ENCODE measurements at places on chromosomes 3 and 15.
A peak's percentile ranks its signal among the peaks of the same experiment; 100 is the strongest.

GRCh38 chr15:90340345-90340744 is 11.7 kb upstream of the ZNF774 start:
- no peak for DNase-seq

DNA sequence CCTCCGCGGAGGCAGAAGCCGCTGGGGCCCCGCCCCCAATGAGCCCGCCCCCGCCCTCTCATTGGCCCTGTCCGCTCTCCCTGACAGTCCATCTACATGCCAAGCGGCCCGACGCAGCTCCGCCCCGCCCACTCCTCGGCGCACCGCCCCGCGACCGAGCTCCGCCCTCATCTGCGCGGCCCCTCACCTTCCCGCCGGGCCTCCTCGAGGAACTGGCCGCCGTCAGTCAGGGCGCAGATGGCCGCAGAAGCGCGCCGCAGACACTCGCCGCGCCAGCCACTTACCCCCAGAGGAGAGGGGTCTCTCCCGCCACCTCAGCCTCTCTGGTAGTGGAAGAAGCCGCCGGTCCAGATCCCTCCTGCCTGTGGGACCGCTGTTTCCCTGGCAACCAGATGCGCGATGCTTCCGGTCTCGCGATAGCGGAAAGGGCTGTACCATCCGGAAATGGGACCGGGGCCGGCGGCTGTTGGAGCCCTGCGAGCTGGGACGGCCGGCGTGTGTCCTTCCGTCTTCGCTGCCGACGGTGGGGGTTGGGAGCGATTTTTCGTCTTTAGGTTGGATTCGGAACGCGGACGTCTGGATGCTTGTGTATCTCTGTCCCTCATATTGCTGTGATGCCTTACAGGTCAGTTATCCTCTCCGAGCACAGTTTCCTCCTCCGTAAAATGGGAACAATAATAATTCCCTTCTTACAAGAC is at the start of gene FSIP1:
FSIP1 (minus strand) TSS at position 401 of the 698 bp plus-strand sequence. CDS start 6,317 bp downstream, outside the sequence.
- peak; percentile 94 for DNase-seq

DNA sequence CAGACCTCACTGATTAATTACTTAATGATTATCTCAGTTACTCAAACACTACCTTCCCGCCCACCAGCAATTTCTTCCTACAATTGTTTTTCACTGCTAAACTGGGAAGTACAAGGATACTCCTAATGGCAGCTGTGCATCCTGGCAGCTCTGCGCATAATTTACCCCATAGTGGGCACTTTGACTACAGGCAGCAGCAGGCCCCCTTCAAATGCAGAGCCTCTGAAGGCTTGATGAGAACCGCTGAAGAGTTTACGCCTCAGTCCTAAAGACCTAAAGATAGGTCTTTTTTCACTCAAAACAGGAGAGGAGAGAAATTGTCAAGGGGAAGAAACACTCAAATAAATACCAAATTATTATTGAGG is 10.7 kb downstream of the CCDC32 start:
- no peak for DNase-seq

DNA sequence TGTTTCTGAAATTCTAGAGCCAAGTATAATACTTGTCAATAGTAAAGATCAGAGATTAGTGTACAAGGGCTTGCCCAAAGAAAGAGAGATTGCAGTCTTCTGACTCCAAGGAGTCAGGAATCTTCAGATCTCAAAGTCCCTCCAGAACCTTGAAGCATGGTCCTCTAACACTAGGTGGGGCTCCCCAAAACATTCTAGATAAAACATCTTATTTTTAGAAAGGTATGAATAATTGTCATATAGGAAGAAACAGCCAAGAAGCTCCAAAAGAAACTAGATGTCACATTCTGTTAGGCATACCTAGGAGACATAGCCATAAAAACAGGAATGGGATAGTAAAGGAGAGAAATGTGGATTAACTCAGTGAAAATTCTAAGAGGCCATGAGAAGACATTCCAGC is 10.7 kb downstream of the MUC13 start:
- no peak for DNase-seq

GRCh38 chr3:148535001-148535400 is 162.7 kb upstream of the AGTR1 start:
- no peak for DNase-seq

GRCh38 chr15:71683411-71684274 is 126.7 kb upstream of the NR2E3 start:
- no peak for DNase-seq

- no peak for DNase-seq
Observed at GRCh38 chr3:79162653-79163052, 605.1 kb downstream of the ROBO1 start.

- no peak for DNase-seq
Observed at GRCh38 chr3:108228286-108228685, 6.1 kb upstream of the IFT57 start.

DNA sequence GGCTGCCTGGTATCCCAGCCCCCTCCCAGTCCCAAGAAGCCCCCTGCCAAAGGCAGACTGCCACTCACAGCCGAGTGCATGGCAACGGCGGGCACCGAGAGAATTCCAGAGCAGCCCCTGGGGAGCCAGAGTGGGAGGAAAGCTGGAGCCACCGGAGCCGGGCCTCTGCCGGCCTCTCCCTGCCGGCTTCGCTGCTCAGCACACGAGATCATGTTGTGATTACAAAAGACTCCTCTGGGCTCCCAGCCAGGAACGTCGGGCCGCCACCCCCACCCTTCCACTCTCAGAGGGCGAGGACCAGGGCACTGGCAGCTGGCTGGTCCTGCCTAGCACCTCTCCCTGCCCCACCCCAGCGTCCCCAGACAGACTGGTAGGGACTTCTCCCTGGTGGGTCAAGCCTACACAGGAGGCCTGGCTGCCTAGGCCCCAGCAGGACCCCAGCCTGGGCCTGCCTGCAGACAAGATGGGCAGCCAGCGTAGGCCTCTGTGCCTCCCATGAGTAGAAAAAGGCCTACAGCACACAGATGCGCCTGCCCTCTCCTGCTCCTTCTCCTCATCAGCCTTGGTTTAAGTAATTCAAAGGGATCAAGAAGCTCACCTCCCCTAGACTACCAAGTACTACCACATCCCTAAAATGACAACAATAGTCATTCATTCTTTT is at the start of gene CCDC9B:
CCDC9B (minus strand) TSS at position 200 of the 661 bp plus-strand sequence; CDS start at position 80, 120 bp downstream.
- DNase-seq = peak; percentile 83

DNA sequence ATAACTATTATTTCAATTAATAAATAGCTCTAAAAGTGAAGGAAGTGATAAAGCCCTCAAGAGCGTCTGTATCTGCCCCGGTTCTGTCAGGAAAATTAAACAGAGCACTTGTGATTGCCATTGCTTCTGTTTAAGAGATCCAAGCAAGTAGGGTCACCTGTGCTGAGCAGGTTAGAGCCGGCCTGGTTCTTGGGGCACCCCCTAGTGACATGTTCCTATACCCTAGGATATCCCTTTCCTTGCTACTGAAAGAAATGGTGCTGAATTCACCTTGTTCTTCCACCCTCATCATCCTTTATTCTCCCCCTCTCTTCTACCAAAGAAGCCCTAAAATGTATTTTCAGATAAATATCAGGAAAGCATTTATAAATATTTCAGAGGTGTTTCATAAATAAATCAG is 323.5 kb downstream of the RORA start:
- DNase-seq = no peak
